Activated naive CD4-positive, alpha-beta T cell treated with anti-CD3 and anti-CD28 coated beads, Interleukin-2, amount 50 U/mL, for 72 hours (primary cell): ENCODE measurements at places on chromosomes 12 and 14.

- DNase-seq, result no peak
These were observed 2.2 kb downstream of the TEDC1 start for GRCh38 chr14:105492971-105493871.

DNA sequence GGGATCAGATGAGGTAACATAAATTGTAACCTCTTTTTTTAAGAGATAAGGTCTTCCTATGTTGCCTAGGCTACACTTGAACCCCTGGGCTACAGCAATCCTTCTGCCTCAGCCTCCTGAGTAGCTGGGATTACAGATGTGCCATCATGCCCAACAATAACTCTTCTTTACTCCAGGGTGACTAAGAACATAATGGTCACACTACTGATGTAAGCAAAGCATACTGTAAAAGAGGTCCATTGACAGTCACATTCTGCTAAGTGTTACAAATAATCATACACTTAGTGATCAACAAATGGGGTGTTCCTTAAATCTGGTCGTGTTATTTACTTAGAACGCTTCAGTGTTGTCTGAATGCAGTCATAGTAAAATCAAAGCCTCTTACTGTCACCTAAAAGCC is 68.9 kb downstream of the EPS8 start:
- DNase-seq, result no peak

DNA sequence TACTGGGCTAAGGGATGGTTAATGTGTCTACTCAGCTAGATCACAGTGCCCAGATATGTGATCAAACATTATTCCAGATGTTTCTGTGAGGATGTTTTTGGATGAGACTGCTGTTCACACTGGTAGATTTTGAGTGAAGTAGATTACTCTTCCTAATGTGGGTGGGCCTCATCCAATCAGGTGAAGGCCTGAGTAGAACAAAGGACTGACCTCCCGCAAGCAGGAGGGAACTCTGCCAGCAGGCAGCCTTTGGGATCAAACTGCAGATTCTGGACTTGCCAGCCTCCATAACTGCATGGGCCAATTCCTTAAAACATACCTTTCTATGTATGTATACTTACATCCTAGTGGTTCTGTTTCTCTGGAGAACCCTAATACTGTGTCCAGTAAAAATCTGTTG is 219.3 kb downstream of the APAF1 start:
- no peak for DNase-seq

DNA sequence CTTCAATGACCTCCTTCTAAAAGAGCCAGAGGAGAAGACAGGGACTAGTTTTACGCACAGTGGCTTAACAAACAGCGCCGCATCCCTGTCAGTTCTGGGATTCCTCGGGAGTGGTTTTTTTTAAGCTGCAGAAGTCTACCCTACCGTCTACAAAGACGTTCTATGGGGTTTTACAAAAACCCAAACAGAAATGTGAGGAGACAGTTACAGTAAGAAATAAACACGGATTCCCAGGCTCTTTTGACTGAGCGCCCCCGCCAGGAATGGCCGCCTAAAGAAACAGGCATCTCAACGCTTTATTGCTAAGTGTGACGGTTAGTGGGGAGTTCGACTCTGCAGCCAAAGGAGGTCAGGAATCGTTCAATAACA is 484 bp downstream of the ALKBH1 start:
- DNase-seq, result no peak

GRCh38 chr14:89121968-89122620 is 294.9 kb downstream of the FOXN3 start:
- DNase-seq, result no peak

GRCh38 chr14:58298477-58299400 is at the start of gene ARID4A:
TSS of gene ARID4A (plus strand) at chr14:58298555. CDS start at chr14:58299855, 1,300 bp downstream.
- DNase-seq, result no peak

DNA sequence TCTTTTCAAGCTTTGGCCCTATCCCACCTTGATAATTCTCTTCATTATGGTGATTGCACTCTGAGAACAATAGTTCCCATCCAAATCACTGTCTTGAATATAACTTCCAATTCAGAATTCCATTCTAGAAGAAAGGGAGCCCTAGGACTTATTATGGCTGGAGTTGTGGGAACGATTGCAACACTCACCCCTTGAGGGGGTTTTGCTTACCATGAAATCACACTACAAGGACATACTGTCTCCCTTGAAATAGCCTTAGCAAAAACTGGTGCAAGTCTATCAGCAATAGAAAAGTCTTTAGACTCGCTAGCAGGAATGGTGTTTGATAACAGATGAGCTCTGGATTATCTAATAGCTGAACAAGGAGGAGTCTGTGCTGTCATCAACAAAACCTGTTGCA is 31.4 kb upstream of the OXA1L start:
- no peak for DNase-seq

DNA sequence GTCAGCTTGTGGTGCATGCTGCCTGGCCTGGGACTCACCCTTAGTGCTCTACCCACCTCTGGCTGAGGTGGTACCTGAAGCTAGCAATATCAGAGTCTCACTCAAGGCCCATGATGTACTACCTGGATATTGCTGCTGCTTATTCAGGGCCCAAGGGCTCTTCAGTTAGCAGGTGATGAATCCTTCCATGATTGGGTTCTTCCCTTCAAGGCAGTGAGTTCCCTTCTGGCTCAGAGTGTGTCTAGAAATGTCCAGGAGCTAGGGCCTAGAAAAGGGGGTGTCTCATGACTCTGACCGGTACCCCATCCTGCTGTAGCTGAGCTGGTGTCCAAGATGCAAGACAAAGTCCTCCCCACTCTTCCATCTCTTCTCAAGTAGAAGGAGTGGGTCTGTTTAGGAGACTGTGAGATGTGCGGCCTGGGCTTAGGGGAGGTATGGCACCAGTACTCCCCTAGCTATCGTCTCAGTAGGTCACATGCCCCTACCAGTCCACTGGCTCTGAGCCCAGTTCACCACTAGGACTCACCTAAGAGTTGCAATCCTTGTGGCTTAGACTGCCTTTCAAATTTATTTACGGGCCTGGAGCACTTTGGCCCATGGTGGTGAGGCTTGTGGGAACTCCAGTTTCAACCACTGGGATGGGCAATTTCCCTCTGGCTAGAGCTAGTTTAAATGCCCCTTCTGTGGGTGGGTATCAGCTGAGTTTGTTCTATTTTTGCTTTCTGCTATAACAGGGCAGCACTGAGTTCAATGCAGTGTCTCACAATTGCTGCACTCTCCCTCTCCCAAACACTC is 12.2 kb downstream of the PRORP start:
- DNase-seq, result no peak

GRCh38 chr12:112180422-112180821 is 55.1 kb downstream of the TRAFD1 start:
- DNase-seq, result no peak

- DNase-seq, result no peak
These were observed 47.3 kb upstream of the PAWR start for GRCh38 chr12:79737875-79738718.

DNA sequence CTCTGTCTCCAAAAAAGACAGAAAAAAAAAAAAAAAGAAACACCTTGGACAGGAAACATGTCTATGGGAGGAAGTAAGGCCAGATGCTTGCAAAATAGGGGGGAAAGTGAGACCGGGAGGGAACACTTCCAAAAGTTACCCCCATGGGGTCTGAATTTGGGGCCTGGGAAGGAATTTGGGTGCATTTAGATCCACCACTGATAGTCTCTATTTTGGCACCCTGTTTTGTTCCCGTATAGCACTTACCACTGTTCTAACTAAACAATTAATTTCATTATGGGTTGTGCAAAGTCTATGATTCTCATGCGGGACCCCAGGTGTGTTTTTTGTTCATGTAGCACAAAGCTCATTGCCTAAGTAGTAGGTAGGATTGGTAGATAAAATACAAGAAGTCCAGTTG is 1.4 kb upstream of the MLEC start:
- DNase-seq, result no peak

- DNase-seq, result no peak
These were observed 326.3 kb downstream of the ZFP36L1 start for GRCh38 chr14:68466491-68466977.

DNA sequence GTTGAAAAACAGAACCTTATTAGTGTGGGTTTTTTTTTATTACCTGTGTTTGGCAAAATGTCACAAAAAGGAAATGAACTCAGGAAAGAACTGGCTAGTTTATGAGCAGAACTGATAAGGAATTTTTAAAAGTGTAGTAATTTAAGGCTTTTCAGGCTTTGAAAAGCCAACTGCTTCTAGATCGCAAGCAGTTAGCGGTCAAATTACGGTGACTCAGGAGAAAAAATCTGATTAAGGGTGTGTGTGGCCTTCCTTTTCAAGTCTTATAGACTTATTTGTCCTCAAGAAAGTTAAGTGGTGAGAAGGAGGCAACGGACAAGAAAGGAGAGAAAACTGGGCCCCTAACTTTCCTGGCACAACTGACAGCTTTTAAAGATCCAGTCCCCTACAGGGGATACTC is 33.4 kb downstream of the PDZRN4 start:
- DNase-seq, result no peak

GRCh38 chr12:86256163-86256562 is at the start of gene MGAT4C:
TSS of gene MGAT4C (minus strand) at chr12:86256391.
- no peak for DNase-seq

- no peak for DNase-seq
These were observed 18.9 kb downstream of the DEGS2 start for GRCh38 chr14:100140452-100141078.

DNA sequence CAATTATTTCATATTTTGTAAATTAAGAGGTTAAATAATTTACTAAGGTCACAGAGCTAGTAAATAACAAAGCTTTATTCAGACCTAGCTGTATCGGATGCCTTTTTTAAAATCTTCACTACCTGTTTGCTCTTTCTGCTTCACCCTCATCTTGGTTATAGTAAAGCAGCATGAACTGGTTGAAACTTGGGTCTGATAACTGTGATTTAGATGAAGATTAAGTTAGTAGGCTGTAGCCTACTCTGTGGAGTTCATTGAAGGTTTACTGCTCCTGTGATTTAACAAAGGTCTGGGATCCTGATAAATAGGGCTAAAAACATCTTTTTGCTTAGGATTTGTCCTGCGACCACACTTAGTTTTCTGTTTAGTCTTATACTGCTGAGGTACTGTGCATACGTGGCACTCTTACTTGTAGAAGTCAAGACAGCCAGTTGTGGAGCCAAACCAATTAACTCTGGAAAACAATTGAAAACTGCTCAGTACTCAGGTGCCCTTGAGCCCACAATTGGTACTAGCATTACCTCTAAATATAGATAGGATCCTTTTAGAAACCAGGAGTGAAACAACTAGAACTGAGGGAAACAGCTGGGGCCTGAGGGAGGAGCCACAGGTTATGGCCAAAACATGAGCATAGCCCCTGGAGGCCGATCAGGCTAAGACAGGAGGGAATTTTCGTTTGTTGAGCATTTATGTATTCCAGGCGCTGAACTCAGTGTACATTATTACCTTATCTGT is 2.3 kb downstream of the SPATS2 start:
- no peak for DNase-seq

- no peak for DNase-seq
These were observed 138.7 kb downstream of the PHLDA1 start for GRCh38 chr12:75892731-75893408.

GRCh38 chr12:1695886-1696670 is 5.2 kb downstream of the ADIPOR2 start:
- DNase-seq, result no peak

DNA sequence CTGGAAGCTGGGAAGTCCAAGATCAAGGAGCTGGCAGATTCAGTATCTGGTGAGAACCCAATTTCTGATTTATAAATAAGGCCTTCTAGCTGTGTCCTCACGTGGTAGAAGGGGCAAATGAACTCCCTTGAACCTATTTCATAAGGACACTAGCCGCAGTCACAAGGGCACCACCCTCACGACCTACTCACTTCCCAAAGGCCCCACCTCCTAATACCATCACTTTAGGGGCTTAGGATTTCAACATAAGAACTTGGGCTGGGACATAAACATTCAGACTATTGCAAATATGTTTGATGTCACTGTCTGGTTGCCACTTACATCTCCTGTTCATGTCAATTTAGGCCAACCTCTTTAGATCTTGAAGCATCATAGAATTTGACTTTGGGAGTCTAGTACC is 10.8 kb upstream of the CNIH1 start:
- DNase-seq, result no peak

GRCh38 chr12:71626768-71627167 is 36.9 kb downstream of the ZFC3H1 start:
- no peak for DNase-seq

- DNase-seq, result no peak
These were observed 153.1 kb upstream of the CCND2 start for GRCh38 chr12:4120316-4120917.

DNA sequence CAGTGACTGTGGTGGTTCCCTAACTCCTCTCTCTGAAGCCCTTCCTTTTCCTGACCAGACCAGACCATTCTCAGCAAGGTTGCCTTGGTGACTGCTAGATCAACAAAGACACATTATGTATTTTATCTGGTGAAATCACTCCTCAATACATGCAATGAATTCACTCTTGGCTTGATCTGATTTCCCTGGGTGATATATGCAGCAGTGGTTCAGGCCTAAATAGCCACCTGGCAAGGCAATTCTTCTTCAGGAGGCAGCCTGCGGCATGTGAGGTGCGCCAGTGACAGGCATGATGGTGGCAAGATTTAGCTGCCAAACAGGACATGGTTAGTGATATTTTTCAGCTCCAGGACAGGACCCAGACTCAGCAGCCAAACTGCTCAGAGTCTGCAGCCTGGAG is 350.3 kb upstream of the CCDC196 start:
- DNase-seq, result no peak

- DNase-seq, result no peak
These were observed 2.7 kb downstream of the RAP1B start for GRCh38 chr12:68613209-68613904.

DNA sequence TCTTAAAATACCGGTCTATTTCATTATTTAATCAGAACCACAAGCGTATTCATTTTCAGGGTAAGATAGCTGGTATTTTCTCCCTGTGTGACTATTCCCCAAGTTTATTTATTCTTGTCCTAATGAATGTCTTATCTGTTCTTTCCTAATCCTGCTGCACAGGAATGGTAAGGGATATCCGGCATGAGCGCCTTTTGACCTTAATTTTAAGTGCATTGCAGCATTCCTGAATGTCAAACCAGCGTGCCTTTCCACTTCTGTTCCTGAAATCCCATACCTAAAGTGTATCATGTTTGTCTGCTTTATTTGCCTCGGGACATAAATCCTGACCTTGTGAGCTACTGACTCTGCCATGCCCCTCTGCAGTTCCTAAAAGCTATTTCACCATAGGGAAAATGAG is 1713.2 kb upstream of the FLRT2 start:
- DNase-seq, result no peak

DNA sequence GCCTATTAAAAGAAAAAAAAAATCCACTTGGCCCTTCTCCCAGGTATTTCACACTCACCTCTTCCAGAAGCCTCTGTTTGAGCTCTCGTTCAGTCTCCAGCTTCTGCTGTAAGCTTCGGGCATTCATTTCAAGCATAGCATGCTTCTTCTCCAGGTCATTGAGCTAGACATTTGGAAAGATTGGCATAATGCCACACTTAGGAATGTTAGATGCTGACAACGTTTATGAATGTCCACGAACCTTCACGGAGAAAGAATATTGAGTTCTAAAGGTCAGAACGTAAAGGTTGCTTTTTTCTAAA is 60.5 kb downstream of the PRKAB1 start:
- DNase-seq, result no peak

DNA sequence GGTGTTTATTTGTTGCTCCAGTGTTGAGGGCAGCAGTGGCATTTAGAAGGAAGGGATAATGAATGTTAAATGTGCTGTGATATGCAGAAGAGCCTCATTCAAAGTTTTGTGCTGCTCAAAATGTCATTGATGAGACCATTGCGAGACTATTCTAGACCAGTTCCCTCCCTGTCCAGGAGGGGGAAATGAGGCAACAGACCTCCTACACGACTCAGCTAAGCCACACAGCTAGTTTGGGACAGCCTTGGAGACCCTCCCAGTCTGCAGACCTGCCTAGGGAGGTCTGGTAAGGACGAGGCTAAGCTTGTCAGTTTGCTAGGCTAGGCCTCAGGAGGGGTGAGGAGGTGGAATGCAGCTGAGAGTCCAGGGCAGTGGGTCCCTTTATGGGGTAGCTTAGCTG is 116.0 kb downstream of the NRXN3 start:
- no peak for DNase-seq
